ENCODE measurements at places on chromosomes 4 and X. TPM values are rescaled to one million over a fixed set of nuclear protein-coding genes. Genes with fewer than 3 reads are reported as not detected.

- DNase-seq, result no peak
Measured at GRCh38 chr4:184795214-184795844, 30.4 kb downstream of the ACSL1 start.

- no peak for DNase-seq
Measured at GRCh38 chr4:19319607-19320006, 932.1 kb upstream of the SLIT2 start.

GRCh38 chrX:1392376-1393068, 609 bp upstream of the SLC25A6 start:
- DNase-seq, result peak; percentile 59

DNA sequence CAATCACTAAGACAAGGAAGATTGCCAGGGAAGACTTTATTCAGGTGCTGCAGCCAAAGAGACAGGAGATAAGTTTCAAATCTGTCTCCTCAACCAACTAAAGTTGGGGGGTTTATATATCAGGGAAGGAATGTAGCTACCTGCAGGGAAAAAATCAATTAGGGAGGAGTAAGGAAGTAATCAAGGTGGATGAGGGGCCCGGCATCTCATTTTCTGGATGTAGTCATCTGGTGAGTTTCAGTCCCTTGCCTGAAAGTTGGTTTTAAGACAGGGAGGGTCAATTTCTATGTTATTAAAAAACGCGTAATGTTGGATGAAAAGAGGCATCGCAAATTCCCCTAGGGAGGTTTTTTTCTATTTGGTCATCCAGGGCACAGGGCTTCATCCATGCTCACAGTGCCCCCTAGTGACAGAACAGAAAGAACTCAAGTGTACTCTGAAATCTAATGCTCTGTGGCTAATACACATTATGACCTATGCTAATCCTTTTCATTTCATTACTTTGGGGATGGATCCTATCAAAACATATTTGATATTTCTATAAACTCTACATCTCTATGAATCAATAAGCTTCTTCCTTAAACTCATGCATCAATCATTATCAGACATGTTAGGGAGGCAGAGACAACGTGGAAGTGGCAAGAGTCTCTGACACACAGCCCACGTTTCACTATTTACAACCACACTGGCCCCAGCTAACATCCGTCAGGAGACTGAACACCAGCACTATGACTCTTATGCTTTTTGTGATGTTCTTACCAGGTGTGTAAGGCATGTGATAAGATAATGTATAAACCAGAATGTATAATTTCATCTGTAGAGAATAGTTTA, 1577.0 kb upstream of the TENM3 start:
- DNase-seq, result peak; percentile 51

- no peak for DNase-seq
Measured at GRCh38 chrX:8305350-8305749, 134.3 kb upstream of the VCX2 start.

TBC1D25 gene
- polyA plus RNA-seq, result 8.9 TPM

Data from left renal pelvis (tissue), 4 donors.